ENCODE measurements at places on chromosomes 3 and 15.

GRCh38 chr3:64143409-64144130 is 81.7 kb downstream of the PRICKLE2 start:
- no peak for DNase-seq

DNA sequence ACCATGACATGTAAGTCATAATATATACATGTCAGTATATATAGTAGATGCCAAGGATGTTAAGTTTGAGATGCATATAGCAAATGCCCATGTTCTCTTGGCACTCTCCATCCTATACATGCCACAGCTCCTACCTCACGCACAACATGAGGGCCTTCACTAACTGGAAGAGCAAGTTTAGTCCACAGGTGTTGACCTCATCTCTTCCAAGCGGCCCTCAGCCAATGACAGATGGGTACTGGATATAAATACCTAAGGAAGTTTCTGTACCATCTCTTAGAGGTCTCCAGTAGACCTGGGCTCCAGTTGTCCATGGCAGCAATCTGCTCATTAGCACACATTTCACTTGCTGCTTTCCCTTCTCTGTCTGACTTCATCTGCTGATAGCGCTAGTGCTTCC is 43.3 kb upstream of the CMC1 start:
- DNase-seq, result no peak

GRCh38 chr3:123267821-123268220 is 66.1 kb downstream of the SEC22A start:
- DNase-seq, result no peak

DNA sequence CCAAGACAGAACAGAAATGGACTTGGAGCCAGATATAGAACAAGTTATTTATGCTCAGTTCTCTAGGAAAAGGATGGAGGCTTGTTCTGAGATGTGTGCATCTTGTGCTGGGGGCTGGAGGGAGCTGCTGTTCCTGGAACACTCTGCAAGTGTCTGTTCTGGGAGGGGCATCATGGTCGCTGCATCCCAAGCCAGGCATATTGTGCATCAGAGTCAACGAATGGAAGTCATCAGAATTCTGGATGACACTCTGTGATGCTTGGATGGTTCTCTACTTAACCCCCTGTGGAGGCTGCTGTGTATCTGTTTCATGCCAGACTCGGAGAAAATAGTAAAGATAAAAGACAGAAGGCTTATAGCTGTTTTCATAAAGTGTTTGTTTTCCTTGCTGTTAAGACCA is 34.7 kb downstream of the RPL22L1 start:
- DNase-seq, result no peak

DNA sequence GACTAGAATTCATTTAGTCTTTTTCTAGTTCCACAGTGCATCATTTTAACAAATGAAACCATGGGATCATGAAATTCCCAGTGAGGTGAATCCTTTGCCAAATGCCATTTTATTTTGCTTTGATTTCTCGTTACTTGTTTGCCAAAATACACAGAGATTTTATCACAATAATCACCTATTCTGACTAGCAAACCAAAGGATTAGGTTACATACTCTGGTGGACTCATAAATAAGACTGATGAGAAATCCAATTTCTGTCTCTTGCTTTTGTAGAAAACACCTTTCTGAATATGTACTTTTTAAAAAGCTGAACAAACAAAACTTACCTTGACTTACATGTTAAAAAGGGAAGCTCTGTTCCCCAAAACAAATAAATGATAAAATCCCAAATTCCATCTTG is 12.2 kb downstream of the ERC2 start:
- no peak for DNase-seq

DNA sequence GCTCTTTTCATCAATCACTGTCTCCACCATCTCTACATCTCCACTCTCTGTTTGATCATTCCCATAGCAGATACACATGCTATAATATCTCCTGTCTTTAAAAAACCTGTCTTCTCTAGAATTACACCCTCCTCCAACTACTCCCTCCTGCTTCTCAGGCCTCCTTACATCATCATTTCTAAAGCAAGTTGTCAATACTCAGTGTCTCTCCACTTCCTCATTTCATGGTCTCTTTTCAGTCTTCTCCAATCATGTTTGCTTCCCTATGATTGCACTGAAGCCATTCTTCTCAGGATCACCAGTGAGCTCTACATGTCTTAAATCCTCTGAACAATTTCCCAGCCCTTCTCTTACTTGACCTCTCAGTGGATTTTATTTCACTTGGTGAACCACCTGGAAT is 87.0 kb upstream of the ZNF280D start:
- DNase-seq, result no peak

GRCh38 chr3:129581623-129582022 is 24.9 kb downstream of the PLXND1 start:
- DNase-seq, result no peak

DNA sequence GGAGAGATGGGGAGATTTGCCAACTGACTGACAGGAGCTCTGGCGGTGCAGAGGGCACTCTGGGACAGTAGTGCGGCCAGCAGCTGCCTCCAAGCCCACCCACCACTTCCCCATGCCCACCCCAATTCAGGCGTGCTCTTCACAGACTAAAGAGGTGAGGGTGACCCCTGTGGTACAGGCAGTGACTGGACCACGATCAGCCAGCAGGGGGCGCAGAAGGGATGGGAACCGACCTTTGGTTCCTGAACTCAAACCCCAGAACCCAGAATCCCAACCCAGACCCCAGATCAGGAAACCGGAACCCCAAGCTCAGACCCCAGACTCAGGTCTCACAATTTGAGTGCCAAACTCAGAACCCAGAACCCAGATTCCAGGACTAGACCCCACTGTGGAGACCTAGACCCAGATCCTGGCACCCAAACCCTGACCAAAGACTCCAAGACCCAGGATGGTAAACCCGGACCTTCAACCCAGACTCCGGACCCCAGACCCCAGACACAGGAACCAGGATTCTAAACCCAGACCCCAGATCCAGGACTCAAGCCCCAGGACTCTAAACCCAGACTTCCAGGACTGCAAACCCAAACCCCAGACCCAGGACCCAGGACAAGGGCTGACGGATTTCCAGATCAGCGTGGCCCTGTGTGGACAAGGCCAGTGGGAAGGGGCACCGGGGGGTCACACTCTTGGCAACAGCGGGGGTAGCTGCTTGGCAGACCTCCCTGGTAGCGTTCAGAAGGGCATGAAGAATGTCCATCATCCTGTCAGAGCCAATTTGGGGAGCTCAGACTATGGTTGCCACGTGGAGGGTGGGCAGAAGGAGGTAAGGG is 3.7 kb upstream of the MYL3 start:
- no peak for DNase-seq

- DNase-seq, result no peak
These were observed 187.2 kb downstream of the CLSTN2 start for GRCh38 chr3:140122183-140122582.

DNA sequence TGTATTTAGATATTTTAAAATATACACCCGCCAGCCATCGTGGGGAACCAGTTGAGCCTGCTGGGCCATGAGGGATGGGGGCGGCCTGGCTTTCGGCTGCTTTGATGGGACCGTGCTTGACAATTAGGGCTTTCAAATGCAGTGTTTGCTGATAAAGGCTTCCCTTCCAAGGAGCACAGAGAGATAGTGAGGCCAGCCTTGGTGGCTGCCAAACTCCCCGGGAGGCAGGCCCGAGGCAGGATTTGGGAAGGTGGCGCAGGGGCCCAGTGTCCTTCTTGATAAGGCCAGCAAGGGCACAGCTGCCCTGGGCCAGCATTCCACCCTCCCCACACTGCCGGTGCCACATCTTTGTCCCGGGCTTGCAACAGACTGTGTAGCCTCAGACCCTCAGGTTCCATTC is 75.6 kb downstream of the LINGO1 start:
- DNase-seq, result no peak

GRCh38 chr3:67564008-67564407 is 90.4 kb downstream of the SUCLG2 start:
- DNase-seq, result no peak

DNA sequence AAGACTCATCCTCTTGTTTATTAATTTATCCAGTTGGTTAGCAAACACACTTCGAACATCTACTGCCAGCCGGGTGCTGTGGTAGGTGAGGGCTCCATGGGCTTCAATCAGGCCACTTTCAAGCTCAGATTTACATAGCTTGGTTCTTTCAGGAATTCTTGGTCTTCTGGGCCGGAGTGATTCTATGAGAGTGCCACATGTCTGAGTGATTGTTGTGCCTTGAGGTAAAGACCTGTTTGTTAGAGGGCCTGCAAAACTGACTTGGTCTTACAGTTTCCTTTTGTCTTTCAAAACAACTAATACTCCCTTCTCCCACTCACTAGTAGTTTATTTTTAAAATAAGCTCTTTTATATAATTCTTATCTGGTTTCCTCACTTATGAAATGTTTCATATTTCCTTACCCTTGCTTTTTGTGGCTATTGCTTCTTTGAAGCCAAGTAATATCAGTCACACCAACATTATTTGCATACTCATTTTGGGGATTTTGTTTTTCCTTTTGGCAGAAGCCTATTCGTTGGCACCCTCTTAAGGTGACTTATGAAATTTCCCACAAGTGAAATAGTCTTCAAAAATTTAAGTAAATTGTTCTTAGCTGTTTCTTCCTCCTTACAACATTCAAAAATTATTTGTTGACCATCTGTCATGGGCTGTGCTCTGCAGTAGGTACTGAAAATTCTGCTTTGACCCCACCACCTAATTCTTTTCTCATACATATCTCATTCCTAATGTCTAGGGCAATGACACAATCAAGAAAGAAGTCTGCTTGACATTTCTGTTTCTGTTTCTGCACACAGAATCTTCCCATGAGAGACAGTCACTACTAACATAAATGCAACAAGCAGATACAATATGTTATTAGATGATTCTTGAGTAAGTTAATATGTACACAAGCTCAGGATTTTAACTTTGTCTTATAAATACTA is 120.2 kb downstream of the LRRC28 start:
- no peak for DNase-seq

DNA sequence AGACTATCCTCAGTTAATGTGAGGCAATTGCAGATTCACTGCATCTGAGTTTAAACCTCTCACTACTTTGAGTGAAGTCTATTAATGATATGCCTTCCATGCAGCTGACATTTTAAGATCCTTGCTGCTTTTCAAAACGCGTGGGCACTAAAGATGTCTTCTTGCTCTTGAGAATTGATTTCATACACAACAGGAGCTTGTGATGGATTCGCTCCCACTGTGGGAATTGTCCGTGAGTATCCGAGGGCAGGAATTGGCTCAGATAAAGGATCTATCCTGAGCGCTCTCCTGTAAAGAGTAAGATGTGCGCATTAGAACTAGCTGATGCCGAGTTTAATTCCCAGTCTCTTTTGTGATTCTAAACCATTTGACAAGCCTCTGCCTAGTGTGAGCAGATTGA is 167.9 kb downstream of the ROBO2 start:
- no peak for DNase-seq

DNA sequence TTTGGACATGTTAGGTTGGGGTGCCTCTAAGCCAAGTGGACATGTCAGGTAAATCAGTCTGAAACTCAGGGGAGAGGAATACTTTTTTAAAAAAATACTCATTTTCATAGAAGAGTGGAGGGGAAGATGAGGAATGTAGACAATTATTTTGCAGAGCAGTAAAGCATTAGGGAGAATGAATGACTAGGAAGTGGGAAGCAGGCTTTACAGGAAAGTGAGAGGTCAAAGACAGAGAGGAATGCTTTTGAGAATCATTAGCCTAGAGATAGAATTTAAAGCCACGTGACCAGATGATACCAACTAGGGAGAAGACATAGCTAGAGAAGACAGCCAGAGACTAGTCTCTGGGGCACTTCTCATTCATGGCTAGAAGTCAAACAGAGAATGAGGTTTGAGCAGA is 91.0 kb downstream of the RAD18 start:
- no peak for DNase-seq

DNA sequence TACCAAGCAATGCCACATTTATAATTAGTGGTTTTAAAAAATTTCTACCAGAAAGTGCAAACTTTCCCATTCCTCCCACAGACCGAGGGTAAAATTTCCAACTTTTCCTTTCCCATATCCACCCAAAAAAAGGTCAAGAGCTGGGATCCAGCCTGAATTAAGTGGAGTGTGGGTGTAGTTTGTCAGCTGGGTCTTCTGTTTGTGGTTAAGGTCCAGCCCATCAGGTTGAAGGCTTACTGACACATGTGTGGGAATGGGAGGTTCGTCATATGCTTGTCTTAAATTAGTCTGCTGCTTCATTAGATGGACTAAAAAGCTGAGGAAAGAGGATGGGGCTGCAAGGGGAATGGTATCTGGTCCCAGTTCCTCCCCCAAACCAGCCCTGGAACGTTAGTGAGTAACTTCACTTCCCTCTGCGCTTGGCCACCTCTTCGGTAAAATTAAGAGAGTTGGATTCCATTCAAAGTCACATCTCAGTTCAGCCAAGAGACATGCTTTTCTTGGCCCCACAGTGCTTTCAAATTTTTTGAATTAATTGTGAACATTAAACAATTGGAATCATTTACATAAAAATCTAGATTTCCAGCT is 59.0 kb upstream of the PLCL2 start:
- DNase-seq, result no peak

GRCh38 chr3:43468133-43468532 is 153.7 kb downstream of the ANO10 start:
- DNase-seq, result no peak

GRCh38 chr3:4888913-4889846 is 90.1 kb upstream of the BHLHE40 start:
- no peak for DNase-seq

- peak; percentile 1 for DNase-seq
These were observed 96.2 kb upstream of the NR2F2 start for GRCh38 chr15:96234109-96234892.

DNA sequence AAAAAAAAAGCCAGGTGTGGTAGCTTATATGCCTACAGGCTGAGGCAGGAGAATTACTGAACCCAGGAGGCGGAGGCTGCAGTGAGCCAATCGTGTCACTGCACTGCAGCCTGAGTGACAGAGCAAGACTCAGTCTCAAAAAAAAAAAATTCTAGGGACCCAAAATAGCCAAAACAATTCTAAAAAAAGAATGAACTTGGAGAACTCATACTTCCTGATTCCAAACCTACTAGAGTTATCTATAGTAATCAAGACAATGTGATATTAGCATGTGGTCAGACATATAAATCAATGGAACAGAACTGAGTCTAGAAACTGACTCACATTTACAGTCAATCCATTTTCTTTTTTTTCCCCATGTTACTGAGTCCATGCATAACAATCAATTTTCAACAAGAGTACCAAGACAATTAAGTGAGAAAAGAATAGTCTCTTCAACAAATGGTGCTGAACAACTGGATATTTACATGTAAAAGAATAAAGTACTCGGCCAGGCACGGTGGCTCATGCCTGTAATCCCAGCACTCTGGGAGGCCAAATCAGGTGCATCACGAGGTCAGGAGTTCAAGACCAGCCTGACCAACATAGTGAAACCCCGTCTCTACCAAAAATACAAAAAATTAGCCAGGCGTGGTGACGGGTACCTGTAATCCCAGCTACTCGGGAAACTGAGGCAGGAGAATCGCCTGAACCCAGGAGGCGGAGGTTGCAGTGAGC is 11.9 kb downstream of the PRKAR2A start:
- no peak for DNase-seq

- DNase-seq, result no peak
These were observed 405.9 kb upstream of the GRM7 start for GRCh38 chr3:6455031-6455430.

Data from AG04449 (cell line).